GM04504 (cell line): ENCODE measurements at places on chromosomes 13 and 19.

DNA sequence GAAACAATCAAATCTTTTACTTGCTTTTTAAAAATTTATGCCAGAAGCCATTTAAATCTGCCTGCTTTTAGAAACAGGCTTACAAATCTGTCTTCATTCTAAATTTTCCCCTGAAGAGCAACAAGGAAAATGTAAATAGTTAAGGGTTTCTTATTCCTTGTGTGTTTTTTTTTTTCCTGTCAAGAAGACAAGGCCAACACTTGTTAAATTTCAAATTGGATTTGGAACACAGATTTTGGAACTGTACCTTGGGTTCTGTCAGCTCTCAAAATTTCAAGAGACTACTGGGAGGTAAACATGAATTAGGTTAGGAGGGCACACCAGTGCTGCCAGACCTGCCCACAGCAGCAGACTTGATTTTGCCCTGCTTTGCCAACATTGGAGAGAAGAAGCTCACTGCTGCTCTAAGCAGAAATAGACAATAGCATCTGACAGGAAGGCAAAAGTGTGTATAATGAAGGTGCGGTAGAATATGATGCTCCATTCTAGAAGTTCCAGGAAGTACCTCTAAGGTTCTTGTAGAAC is 121.7 kb downstream of the NHLRC3 start:
- no peak for DNase-seq

DNA sequence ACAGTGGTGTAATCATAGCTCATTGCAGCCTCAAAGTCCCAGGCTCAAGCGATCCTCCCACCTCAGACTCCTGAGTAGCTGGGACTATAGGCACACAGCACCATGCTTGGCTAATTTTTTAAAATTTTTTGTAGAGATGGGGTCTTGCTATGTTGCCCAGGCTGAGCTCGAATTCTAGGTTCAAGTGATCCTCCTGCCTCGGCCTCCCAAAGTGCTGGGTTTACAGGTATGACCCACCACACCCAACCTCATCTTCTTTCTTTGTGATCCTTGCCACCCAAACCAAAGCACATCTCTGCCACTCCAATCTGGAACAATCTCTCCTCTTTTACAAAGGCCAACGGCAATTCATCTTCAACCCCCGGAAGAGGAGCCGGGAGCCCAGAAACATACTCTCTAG is 38.6 kb downstream of the INSR start:
- no peak for DNase-seq

DNA sequence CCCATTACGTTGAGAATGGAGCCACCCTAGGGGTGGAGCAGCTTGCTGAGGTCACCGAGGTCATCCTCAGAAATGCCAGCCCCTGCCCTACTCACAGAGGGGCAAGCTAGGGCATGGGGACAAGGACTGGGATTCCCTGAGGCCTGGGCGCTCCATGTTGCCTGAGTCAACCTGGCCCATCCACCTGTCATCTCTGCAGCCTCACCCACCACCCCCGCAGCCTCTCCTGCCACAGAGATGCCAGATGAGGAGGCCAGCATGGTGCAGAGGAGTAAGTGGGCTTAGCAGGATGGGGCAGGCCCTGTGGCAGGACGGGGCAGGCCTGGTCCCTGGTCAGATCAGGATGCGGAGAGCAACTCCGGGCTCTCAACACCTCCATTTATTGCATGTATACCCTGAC is 9.5 kb downstream of the NKPD1 start:
- DNase-seq = no peak

DNA sequence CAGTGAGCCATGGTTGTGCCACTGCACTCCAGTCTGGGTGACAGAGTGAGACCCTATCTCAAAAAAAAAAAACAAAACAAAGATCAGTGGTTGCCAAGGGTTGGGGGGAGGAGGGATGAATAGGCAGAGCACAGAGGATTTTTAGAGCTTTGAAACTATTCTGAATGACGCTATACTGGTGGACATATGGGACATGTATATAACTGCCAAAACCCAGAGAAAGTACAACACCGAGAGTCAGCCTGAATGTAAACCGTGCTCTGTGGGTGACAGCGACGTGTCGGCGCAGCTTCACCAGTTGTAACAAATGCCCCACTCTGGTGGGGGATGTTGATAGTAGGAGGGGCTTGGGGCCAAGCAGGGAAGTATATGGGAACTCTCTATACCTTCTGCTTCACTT is 32.9 kb downstream of the ZIC5 start:
- DNase-seq = no peak

- DNase-seq = no peak
Measured at GRCh38 chr19:38055010-38055409, 148.0 kb downstream of the SIPA1L3 start.

DNA sequence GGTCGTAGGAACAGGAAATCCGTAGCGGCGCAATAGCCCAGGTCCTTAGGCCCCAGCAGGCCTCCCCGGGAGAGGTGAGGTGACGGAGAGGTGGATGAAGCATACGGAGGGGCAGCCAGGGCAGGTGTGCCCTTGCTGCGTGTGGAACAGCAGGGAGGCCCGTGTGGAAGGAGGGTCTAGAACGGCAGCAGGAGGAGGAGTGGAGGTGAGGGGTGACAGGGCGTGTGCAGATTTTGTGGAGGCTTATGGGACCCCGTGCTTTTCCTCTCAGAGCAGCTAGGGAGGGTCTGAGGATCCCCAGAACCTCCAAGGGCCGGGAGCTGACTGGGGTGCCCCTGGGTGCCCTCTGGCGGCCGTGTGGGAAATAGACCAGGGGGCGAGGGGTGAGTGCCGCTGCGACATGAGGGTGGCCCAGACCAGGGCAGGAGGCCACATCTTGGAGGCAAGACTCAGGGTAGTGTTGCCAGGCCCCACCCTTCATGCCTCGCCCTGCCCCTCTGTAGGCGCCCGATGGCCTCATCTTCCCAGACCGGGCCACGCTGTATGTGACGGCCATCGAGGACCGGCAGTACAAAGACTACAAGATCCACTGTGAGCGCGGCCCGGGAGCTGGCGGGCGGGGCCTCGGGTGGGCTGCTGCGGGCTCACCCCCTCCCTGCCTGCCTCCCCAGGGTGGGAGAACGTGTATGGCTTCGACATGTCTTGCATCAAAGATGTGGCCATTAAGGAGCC is 5.0 kb upstream of the ADM5 start:
- DNase-seq = no peak

- DNase-seq = no peak
Measured at GRCh38 chr13:28349907-28350654, 144.8 kb downstream of the FLT1 start.

- no peak for DNase-seq
Measured at GRCh38 chr19:11252665-11253355, 9.5 kb downstream of the DOCK6 start.

DNA sequence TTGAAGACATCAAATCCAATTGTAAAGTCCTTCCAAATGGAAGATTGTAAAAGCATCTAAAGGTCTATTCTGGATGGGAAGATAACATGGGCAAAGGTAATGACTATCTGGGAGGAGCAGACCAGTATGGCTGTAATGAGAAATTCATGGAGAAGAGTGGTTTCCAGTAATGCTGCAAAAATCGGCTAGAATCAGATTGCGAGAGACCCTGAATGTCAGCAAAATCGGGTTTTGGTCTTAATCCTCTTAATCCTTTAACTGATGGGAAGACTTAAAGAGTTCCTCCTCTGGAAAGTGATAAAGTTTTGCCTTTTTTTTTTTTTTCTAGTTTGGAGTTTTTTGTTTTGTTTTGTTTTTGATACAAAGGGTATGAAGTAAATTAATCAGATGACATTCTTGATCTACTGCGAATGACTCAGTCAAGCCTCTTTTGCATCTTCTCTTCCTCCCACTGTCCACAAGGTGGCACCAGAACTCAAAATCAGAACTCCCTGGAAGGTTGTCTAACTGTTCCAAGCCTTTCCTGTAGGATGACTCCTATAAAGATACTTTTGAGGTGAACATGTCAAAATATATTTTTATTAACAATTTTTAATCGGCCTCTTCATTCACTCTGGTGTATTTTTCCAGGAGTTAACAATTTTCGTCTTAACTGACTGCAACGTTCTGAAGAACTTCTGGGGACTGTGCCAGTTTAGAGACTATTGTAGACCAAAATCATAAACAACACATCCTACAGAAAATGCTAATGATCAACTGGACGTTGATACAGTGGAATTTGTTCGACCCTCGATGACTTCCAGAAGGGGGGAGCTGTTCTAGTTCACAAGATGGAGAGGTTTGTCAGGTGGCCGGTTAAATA is 213.3 kb upstream of the MIR17HG start:
- peak; percentile 24 for DNase-seq

- no peak for DNase-seq
Measured at GRCh38 chr13:113413178-113413897, 40.0 kb downstream of the ADPRHL1 start.

DNA sequence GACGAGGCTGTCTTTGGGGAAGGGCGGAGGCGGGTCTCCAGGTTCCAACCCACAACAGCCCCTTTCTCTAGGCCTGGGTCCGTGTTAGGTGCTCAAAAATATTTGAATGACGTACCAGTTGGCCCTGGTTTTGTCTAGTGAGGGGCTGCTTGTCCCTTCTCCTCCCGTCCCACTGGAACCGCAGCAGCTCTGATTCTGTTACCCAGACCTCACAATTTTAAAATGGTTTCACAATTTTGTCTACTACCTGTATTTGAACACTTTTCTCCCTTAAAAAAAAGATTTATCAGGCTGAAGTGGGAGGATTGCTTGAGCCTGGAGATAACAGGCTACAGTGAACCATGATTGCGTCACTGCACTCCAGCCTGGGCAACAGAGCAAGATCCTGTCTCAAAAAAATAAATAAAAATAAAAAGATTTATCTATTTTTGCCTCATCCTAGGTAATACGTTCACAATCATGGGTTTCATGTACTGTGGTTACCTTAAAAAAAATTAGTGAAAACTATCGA is 1.3 kb upstream of the IRF2BP1 start:
- no peak for DNase-seq

- no peak for DNase-seq
Measured at GRCh38 chr13:52921194-52921593, 72.8 kb upstream of the PCDH8 start.

- no peak for DNase-seq
Measured at GRCh38 chr13:84543962-84544361, 661.7 kb upstream of the SLITRK1 start.

DNA sequence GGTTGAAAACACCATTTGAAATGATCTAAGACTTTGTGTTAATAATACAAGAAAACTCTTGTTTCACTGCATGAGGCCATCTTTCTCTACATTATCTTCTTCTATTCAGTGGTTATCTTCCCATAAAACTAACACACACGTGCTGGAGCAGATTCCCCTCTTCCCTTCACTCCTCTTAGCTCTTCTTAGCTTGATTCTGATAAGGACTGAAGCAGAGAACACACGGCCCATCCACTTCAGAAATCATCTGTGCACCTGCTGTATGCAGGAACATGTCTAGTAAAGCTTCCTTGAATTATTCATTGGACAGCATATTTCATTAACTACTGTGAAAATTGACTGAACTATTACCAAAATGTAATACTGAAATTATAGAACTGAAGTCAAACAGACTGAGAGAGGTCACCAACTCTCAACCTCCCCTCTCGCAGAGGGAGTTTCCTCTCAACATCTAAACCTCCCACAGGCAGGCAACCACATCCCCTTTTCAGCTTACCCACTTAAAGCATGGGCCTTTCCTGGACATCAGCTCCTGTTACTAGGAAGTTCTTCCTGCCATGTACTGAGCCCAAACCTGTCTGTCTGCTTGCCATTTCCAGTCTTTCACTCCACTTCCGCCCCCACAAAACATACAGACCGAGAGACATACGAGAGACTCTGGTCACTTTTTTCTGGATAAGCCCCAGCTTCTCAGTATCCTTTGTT is 113.9 kb downstream of the CRYL1 start:
- DNase-seq = no peak

DNA sequence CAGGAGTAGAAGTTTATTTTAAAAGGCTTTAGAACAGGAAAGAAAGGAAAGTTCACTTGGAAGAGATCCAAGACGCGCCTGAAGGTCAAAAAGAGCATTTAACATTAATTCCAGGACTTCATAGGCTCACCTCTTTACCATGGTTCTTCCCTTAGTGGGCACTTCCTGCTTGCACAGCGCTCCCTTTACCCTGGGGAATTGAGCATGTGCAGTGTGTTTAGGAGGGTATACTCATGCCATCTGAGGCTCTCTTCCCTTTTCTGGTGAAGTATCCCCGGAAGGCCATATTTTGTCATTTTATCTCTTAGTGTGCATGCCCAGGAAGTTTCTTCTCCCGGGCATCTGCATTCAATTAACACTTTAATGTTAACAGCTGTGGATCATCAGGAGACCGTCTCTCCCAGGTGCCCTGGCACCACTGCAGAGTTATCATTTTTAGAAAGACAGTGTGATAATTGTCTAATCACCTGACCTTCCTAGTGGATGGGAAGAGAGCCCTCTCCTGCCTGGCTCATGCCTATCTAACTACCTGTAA is 66.1 kb upstream of the ABCC4 start:
- DNase-seq = no peak

- no peak for DNase-seq
Measured at GRCh38 chr19:2277138-2277537, 4.8 kb downstream of the PEAK3 start.

- DNase-seq = peak; percentile 40
Measured at GRCh38 chr13:27362064-27362751, 62.2 kb upstream of the GTF3A start.

DNA sequence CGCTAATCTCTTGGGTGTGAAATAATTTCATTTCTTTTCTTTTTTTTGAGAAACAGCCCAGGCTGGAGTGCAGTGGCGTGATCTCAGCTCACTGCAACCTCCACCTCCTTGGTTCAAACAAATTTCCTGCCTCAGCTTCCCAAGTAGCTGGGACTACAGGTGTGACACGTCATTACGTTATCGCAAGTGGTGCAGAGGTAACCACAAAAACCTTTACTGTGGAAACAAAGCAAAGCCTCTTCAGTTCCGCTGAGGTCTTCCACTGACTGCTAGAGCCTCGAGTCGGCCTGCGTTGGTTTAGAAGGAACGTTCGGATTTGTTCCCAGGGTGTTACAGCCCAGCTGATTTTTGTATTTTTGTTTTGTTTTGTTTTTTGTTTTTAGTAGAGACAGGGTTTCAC is 2.0 kb upstream of the ZNF784 start:
- DNase-seq = no peak

DNA sequence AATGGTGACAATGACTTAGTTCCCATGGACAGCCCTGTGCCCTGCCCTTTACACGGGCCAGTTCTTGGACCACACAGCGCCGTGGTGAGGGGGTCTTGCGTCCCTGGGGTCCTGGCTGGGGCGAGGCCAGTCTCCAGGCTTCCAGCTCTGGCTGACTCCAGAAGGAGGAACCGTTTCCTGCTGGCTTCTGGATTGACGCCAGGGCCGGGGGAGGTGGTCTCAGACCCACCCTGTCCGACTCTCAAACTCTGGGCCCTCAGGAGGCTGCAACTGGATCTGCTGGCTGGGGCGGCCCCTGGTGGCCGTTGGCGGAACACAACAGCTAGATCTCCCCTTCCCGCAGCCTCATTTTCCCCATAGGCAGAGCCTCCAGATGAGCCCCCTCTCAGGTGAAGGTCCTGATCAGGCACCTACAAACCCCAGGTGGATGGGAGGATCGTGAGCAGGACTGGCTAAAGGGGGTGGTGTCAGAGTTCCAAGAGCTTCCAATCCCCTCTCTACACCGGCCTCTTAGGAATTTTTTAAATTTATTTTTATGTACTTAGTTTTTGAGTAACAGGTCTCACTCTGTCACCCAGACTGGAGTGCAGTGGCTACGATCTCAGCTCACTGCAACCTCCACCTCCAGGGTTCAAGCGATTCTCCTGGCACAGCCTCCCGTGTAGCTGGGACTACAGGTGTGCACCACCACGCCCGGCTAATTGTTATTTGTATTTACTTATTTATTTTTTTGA is 8.0 kb downstream of the CCDC194 start:
- DNase-seq = no peak

GRCh38 chr19:48006762-48007161 is 12.3 kb downstream of the ELSPBP1 start:
- no peak for DNase-seq
